ENCODE measurements at places on chromosomes 3 and 15.

GRCh38 chr3:107240183-107241091, 136.8 kb upstream of the CCDC54 start:
- peak; percentile 77 for DNase-seq

- no peak for DNase-seq
Measured at GRCh38 chr3:147620906-147621305, 211.7 kb downstream of the ZIC1 start.

- no peak for DNase-seq
Measured at GRCh38 chr3:70040386-70040785, 40.9 kb downstream of the SAMMSON start.

DNA sequence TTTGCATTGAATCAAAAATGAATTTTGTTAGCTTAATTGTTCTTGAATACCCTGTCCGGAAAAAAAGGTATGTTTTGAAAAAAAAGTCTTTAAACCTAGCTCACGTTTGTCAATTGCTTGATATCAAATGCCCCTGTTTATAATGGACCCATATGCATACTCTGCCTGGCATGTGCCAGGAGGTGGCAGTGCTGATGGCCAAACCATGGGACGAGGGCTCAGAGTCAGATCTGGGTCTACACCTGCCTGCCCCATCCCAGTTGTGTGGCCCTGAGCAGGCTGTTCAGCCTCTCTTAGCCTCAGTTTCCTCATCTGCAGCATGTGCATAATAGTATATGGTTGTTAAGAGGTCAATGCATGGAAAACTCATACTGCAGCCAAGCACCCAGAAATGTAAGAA, 38.8 kb downstream of the PRKCD start:
- no peak for DNase-seq

DNA sequence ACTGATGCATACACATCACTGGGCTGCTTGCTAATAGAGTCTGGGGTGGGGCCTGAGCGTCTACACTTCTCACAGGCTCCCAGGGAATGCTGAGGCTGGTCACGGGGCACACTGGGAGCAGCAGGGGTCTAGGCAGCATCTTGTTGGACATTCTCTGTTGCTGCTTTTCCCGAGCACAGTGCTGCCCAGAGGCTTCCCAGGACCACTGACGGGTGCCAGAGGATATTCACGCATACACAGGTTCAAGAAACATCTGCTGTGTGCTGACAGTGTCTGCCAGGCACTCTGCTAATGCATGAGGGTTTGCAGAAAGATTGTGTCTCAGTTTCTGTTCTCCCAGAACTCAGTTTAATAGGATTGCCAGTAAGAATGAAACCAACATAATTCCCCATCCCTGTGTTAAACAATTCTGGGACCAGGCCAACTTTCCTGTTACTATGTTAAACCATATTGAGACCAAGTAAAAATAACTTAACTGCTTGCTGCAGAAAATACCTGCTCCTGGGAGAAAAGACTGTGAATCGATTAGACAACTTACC, 23.9 kb upstream of the BCL2L10 start:
- no peak for DNase-seq

Measured in SJSA1 (cell line).